ENCODE measurements at places on chromosomes 4 and X.
A peak's percentile ranks its signal among the peaks of the same experiment; 100 is the strongest.

DNA sequence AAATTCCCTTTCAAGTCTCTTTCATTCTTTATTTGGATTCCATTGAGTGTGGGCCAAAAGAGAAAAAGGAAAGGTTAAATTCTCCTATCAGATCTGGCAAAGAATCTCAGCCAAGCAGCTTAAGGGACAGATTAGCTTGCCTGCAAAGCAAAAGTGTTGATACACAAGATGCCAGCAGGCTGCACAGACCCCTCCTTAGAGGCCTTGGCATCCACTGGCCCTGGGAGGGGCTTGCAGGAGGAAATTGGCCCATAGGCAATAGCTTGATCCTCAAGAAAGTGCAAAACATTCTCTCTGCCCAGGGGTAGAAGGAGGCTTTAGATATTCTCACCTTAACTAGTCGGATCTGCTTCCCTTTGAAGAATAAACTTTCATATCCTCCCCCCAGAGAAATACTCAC lies 300.4 kb upstream of the CPEB2 start:
- DNase-seq = no peak

- no peak for DNase-seq
Measured at GRCh38 chr4:170256807-170257206, 167.1 kb upstream of the AADAT start.

DNA sequence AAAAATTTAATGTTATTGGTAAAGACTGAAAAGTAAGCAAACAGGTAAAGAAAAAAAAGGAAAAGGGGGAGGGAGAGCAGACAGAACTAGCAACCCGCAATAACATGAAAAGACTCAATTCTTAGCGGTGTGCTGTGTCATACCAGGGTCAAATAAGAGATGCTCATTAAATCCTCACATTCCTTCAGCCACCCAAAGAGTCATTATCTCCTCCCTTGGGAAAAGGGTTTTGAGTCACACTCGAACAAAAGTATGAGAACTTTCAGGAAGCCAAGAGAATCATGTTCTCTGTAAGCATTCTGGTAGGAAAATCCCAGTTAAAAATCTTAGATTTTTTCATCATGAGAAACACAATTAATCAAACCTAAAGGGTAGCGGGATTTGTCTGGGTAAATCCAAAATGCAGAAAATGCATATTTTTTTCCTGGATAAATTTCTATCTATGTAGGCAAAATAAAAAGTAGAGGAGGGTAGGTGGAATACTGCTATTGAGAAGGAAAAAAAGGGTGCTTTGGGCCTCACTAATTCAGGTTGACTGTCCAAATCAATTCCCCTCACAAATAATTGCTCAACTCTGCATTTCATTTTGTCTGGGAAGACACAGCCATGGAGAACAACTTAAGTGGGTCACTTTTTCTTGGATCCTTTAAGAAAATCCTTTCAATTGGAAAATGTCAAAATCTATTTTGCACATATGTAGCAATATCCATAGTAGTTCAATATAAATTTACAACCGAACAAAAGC lies 23.2 kb downstream of the TNIP3 start:
- DNase-seq = no peak

DNA sequence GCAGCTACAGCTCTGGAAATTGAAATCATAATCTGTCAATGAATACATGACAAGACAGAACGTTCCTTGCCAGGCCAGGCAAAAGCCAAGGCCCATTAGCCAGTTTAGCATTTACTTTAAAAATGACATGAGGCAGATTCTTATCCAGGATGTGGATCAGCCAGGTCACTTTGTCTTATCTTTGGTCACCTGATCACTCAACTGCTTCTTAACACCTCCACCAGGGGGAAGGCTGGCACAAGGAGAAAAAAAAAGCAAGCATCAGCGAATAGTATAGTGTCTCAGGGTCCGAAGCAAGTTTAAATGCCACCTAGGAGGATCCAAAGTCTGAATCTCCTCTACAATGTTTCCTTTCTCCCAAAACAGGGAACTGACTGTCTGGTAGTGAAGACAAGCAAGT lies 18.8 kb downstream of the ATP1B4 start:
- DNase-seq = peak; percentile 4

DNA sequence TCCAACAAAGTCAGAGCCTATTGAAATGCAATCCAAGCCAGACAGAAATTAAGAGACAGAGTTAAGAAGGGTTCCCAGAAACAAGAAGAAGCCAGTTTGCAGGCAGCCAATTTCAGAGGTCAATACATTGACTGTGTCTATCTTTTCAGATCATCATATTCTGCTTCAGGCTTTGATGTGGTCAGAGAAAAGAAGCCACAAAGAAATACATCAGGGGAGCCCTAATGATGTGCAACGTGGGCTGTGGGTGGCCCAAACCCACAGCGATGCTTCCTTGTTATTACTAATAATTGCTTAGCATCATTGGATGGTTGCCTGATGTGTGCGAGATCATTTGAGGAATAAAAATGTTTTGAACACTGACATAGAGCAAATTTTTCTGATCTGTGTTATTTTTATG lies 99.0 kb upstream of the DUSP21 start:
- DNase-seq = no peak

DNA sequence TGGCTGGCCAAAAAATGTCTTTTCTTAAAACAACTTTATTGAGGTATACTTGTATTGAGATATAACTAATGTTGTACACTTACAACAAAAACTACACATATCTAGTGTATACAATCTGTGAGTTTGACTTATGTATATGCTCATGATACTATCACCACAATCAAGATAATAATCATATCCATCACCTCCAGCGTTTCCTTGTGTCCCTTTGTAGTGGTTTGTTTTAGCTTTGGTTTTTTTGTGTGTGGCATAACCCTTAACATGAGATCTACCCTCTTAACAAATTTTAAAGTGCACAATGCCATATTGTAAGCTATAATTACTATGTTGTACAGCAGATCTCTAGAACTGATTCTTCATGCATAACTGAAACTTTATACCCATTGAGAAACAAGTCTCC lies 13.4 kb upstream of the PCSK1N start:
- DNase-seq = no peak

DNA sequence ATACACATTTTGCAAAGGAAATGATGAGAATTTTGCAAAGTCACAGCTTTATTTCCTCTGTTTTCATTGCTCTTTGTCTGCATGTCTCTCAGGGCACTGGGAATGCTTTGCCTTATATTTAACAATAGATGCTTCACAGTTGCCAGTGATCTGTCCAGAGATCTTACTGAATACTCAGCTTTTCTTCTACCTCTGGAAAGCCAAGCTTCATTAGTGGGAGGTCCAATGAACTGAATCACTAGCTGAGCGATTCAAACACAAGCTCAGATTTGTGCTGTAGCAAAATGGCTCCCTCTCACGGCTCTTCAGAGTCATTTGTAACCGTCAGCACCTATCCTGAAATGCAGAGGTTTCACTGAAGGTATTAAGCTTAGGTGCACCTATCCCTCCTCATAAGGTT lies 138.9 kb downstream of the DCLK2 start:
- no peak for DNase-seq

GRCh38 chr4:25021216-25021615 lies 9.5 kb downstream of the LGI2 start:
- DNase-seq = no peak

DNA sequence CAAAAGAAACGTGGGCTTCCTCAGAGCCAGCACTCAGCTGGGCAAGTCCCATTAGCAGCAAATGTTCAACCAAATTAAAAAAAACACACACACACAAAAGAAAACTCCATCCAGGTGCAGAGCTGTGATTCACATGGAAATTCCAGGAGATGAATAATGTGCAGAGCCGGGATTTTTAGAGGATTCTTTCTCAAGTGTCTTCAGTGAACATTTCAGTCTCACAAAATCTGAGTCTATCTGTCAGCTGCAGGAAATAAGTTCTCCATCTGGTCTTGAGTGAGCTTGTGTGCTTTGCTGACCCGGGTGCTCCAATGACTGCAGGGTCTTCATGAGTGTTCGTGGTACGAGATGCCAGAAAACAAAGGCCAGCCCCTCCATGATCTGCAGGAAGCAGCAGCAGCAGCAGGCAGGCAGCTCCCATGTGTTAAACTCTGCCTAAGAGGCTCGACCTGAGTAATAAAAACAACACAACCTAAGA lies 44.3 kb downstream of the RASGEF1B start:
- no peak for DNase-seq

DNA sequence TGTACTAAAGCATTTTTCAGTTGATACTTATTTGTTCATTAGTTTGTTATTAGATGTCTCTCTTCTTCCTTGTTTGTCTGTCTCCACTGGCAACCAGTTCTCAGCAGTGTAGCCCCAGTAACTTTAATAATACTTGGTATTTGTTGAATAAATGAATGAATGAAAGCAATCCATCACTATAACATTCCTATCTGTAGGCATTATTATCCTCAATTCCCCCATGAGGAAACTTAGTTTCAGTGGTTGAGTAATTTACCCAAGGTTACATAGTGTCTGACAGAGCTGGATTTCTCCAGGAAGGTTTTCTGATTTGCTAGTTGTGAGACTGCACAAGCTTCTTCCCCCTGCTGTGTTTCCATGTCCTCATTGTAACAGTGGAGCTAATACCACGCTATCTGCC lies 27.8 kb upstream of the MAOB start:
- DNase-seq = no peak

GRCh38 chr4:23835774-23836478 lies 53.9 kb downstream of the PPARGC1A start:
- DNase-seq = no peak

DNA sequence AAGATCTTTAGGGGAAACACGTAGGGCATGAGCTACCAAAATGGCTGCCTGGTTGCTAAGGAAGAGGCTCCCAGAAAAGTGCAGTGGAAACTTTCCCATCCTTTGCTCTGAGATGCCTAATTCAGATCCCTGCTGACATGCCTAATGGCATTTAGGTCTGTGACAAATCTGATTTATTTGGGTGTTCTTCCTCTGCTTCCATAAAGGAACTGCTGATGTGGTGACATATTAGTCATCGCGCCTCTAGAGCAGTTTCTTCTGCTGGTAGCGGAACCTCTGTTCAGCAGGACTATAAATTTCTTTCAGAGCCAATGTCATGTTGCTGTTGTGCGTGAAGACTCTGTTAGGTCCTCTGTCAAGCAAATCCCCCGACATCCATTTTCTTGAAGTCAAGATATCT lies 310.0 kb downstream of the PDHA2 start:
- no peak for DNase-seq

- no peak for DNase-seq
Measured at GRCh38 chr4:154064244-154064643, 275.4 kb upstream of the SFRP2 start.
